ENCODE measurements at places on chromosomes 7 and 10.

GRCh38 chr10:69684020-69684980 is 54.3 kb downstream of the FAM241B start:
- H3K4me1 ChIP-seq = no peaks in the 10 kb centered on the region
- no peak for DNase-seq
- no peak overlapping the region for H3K4me3 ChIP-seq
- no peak overlapping the region for H3K27ac ChIP-seq
- no peaks in the 10 kb centered on the region for H3K36me3 ChIP-seq
- H3K27me3 ChIP-seq = peaks cover 74% of the 10 kb centered on the region

- no peak for DNase-seq
- H3K27me3 ChIP-seq = no peaks in the 10 kb centered on the region
- no peak overlapping the region for H3K4me3 ChIP-seq
- H3K4me1 ChIP-seq = no peaks in the 10 kb centered on the region
Measured at GRCh38 chr10:17123961-17124360, 5.7 kb downstream of the CUBN start.

DNA sequence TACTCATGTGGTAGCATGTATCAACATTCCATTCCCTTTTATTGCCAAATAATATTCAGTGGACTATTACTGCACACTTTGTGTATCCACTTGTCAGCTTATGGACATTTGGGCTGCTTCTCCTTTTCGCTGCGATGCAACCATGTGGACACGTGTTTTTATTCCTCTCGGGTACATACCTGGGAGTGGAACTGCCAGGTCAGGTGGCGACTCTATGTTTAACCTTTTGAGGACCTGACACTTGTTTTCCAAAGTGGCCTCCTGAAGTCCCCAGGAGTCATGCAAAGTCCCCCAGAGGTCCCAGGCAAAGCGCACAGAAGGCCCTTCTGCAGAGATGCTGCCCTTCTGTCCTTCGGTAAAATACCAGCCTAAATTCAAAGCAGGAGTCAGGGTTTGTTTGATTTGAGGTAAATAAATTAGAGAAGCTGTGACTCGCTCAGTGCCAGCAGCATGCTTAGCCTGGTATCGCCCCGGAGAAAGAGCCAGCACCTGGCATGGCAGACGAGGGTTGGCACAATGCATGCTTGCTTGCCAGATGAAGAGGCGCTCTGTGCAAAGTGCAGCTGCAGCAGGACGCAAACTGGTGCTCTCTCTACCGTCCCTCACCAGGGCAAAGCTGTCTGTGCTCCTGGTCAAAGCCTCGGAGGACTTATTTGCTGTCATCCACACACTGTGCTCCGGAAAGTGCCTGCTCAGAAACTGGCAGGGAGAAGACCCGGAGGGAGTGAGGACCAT is 37.8 kb downstream of the HIPK2 start:
- H3K27ac ChIP-seq = no peak overlapping the region
- no peak for DNase-seq
- H3K4me1 ChIP-seq = peaks cover 26% of the 10 kb centered on the region
- no peaks in the 10 kb centered on the region for H3K27me3 ChIP-seq

DNA sequence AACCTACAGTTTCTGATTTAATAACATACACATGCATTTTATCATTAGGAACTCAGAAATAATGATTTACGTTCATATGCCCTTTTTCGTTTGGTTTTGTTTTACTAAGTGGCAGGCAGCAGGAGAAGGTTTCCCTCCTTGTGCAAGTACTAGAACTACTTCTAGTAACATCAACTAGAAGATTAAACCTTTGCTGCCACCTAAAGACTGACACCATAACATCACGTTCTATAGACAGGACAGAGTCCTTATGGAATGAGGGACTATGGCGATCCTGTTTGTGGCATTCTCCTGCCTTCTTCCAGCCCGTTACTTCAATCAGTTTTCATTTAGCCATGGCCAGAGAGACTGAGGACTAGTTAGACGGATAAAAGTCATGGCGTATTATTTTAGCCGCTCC is 53.2 kb downstream of the GAD2 start:
- no peak overlapping the region for H3K27ac ChIP-seq
- no peak for DNase-seq
- no peaks in the 10 kb centered on the region for H3K36me3 ChIP-seq
- no peaks in the 10 kb centered on the region for H3K4me1 ChIP-seq
- H3K4me3 ChIP-seq = no peak overlapping the region

DNA sequence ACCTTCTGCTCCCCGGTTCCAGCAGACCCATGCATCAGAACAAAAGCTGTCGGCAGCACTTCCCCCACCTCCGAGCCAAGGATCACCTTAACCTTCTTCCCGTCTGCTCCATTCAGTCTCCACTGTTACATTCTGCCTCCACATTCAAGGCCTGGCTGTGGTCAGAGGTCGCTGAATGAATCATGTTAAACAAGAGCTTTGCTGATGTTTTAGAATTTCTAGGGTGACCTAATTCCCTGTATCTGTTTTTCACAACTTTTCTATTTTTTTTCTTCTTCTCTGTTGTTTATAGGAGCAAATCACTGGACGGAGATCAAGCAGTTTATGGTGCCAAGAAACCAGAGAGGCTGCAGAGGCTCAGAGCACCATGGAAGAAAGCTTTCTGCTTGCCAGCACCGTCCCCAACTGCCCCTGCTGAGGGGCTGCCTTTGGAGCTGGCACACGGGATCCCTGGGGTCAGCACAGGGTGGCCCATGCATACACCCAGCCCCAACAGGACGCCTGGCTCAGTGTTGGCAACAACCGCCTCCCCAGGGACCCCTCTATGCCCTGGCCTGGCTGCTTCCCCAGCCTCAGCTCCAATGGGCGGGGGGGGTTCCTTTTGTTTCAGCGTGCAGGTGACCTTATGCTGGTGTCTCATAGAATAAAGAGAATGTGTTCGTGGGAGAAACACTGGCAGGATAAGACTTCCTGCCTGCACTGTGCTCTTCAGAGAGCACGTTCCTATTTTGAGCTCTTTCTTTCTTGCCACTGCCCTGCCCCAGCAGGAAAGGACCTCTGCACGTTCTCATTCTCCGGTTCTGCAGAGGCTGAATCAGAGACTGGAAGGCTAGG is 182.7 kb upstream of the LYZL2 start:
- no peak overlapping the region for H3K27ac ChIP-seq
- no peaks in the 10 kb centered on the region for H3K27me3 ChIP-seq
- H3K4me3 ChIP-seq = no peak overlapping the region
- H3K36me3 ChIP-seq = peaks cover 2% of the 10 kb centered on the region
- H3K4me1 ChIP-seq = peaks cover 17% of the 10 kb centered on the region

DNA sequence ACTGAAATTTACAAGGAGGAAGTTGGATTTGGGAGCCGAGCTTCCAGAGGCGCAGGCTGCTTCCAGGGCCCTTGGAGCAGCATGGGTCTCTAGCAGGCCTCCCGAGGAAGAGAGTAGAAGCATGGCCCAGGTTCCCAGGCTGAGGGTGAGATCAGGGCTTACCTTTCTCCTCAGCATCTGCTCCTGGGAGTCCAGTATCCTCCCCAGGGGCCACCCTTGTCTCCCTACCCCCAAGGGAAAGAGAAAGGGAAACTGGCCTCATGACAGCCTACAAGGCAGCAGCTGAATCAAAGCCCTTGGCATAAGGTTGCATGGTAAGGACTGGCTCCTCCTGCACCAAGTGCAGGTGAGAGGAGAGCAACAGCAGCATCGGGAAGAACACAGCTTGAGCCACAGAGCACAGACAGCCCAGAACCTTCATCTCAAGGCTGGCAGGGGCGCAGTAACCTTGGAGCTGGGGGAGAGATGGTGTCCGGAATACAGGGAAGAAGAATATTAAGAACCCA is 114.5 kb downstream of the MARCHF5 start:
- DNase-seq = no peak
- H3K27me3 ChIP-seq = peaks cover 22% of the 10 kb centered on the region
- H3K27ac ChIP-seq = no peak overlapping the region
- no peaks in the 10 kb centered on the region for H3K4me1 ChIP-seq
- H3K4me3 ChIP-seq = no peak overlapping the region
- H3K36me3 ChIP-seq = peaks cover 2% of the 10 kb centered on the region

DNA sequence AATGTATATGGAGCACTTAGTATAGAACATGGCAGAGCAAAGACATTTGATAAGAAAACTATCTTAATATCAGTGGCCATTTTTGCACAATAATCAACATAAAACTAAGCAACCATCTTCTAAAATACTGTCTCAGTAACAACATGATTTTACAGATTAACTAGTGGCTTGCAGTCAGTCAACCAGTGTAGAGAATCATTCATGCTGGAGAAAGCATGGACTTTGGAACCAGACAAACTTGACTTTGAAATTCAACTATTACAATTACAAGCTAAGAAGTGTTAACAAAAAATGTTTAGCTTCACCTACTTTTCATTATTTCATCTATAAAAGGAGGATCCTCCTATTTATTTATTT is 27.7 kb downstream of the CUBN start:
- no peak overlapping the region for H3K27ac ChIP-seq
- DNase-seq = no peak
- H3K4me3 ChIP-seq = no peak overlapping the region
- H3K27me3 ChIP-seq = no peaks in the 10 kb centered on the region
- H3K4me1 ChIP-seq = no peaks in the 10 kb centered on the region
- peaks cover 5% of the 10 kb centered on the region for H3K36me3 ChIP-seq

DNA sequence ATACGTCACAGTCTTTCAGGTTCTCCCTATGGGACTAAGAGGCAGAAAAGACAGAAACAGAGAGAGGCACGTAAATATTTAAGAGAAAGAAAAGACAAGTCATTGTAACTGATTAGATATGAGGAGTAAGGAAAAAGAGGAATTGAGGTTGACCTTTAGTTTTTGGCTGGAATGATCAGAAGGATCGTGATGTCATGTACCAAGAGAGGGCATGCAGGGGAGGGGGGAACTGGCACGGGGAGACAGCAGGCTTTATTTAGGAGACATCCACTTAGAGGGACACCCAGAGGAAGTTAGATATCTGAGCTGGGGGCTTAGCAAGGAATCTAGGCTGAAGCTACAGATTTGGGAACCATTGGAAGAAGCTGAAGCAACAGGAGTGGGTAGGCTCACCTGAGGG is 9.2 kb upstream of the LRRC20 start:
- DNase-seq = no peak
- H3K4me3 ChIP-seq = no peak overlapping the region
- H3K36me3 ChIP-seq = no peaks in the 10 kb centered on the region

DNA sequence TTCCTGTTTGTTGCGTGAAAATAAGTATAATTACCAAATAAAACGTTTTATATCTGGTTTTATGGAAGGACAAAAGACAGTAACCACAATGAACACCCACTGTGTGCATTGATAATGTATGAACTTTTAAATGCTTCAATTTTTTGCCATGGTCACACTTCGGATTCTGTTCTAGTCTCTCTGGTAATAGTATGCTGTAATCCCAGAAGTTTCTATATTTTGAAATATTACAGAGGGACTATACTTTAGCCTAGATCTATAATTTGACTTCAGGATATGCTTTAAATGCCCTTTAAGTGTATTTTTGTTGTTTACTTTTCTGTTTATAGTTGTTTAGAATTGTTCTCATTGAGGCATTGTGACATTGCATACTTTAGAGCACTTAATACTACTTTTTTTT is 1.5 kb downstream of the ZNF518A start:
- H3K27ac ChIP-seq = no peak overlapping the region
- peaks cover 46% of the 10 kb centered on the region for H3K36me3 ChIP-seq
- no peak overlapping the region for H3K4me3 ChIP-seq
- H3K27me3 ChIP-seq = peaks cover 21% of the 10 kb centered on the region
- no peak for DNase-seq
- H3K4me1 ChIP-seq = peaks cover 8% of the 10 kb centered on the region

DNA sequence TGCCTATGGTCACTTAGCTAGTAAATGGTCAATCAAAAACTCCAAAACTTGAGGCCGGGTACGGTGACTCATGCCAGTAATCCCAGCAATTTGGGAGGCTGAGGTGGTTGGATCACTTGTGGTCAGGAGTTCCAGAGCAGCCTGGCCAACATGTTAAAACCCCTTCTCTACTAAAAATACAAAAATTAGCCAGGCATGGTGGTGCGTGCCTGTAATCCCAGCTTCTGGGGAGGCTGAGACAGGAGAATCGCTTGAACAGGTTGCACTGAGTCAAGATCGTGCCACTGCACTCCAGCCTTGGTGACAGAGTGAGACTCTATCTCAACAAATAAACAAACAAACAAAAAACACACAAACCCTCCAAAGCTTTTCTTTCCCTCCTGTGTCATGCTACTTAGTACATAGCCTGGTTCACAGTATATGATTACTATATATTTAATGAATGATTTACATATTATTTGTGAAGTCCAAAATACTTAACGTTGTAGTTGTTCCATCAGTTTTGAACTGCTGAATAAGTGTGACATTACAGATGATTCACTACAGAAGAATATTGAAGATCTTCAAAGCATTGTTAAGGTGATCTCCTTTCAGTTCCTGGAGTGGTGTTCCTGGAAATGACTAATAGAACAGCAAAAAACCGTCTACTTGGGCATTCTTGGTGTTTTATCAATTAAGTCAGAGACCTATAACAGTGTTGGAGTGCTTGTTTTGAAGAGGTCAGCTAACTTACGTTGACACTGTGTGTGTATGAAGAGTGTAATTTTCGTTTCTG is 72.9 kb downstream of the ADK start:
- no peaks in the 10 kb centered on the region for H3K36me3 ChIP-seq
- peak overlapping the region; percentile 71 for H3K27ac ChIP-seq
- DNase-seq = no peak

Data from central memory CD8-positive, alpha-beta T cell (primary cell).